Fibroblast of the conjunctiva (primary cell): ENCODE measurements at places on chromosomes 3 and 15.
A peak's percentile ranks its signal among the peaks of the same experiment; 100 is the strongest.

DNA sequence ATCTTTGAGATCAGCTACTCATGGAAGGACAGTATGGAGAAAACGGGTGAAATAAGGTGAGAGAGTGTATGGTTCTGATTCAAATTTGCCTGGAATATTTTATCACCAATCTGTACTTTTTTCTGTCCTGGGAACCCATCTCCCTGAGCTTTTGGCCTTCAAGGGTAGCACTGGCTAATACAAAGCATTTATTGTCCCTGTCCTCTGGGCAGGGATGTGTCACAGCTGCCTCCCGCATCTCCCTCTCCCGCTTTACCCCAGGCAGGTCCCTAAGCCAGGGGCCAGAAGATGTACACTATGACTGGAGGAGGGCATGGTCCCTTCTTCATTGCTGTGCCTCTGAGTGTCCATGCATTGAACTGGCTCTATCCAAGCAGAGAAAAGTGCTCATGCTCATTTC lies 201.7 kb upstream of the CHRNA7 start:
- DNase-seq = no peak

- DNase-seq = no peak
These were observed 19.8 kb downstream of the WDR73 start for GRCh38 chr15:84634228-84634837.

- DNase-seq = peak; percentile 30
These were observed 8.7 kb upstream of the CAMK1 start for GRCh38 chr3:9778143-9779074.

DNA sequence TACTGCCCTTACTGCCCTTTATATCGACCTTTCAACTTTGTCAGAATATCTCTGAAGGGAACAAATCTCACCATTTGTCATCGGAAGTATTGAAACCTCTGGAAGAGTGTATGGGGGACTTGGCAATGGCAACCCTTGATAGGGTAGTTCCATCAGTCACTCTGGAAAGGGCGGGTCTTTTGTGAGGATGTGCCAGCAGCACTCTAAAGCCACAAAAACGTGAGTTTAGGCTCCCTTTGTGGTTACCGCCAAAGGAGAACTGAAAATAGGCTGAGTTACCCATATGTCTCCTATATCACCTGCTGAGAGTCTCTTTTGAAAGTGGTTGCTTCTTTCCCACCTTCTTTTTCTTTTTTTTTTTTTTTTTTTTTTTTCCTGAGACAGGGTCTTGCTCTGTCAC lies 296.8 kb upstream of the CHRM5 start:
- DNase-seq = no peak

DNA sequence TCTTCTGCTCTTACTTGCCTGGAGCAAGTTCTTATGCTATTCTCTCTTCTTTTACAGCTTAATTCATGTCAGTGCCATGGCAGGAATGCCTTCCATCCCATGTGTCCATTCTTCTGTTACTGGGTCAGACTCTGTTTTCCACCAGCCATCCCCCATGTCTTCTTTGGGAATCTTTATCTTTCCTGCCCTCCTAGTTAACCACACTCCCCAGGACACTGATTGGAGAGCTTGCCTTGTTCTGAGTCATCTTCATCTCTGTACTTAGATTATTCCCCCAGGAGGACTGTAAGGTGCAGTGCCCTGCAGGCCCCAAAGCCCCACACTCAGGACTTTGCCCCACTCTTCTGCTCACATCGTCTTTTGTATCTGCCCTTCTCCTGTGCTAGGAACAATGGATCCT lies 3.6 kb downstream of the ABHD17C start:
- DNase-seq = no peak

- DNase-seq = no peak
These were observed 3.5 kb upstream of the DCUN1D1 start for GRCh38 chr3:182983876-182984275.

- DNase-seq = no peak
These were observed 7.8 kb upstream of the GPR171 start for GRCh38 chr3:151210676-151211381.

DNA sequence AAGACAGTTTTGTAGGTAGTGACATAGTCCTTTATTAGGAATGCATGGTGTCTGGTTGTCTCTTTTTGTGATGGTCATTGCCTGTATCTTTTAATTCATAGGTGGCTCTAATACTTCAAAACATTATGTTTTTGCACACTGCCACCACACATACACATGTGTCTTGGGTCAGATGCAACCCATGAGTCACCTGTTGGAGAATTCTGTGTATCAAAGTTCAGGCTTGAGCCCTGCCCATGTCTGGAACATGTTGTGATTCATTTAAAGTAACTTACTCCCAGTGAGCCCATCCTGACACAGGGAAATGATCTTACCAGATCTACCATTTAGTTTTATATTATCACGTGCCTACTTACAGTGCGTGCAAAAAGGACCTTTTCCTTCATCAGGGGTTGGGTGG lies 142.7 kb downstream of the GHSR start:
- peak; percentile 47 for DNase-seq

DNA sequence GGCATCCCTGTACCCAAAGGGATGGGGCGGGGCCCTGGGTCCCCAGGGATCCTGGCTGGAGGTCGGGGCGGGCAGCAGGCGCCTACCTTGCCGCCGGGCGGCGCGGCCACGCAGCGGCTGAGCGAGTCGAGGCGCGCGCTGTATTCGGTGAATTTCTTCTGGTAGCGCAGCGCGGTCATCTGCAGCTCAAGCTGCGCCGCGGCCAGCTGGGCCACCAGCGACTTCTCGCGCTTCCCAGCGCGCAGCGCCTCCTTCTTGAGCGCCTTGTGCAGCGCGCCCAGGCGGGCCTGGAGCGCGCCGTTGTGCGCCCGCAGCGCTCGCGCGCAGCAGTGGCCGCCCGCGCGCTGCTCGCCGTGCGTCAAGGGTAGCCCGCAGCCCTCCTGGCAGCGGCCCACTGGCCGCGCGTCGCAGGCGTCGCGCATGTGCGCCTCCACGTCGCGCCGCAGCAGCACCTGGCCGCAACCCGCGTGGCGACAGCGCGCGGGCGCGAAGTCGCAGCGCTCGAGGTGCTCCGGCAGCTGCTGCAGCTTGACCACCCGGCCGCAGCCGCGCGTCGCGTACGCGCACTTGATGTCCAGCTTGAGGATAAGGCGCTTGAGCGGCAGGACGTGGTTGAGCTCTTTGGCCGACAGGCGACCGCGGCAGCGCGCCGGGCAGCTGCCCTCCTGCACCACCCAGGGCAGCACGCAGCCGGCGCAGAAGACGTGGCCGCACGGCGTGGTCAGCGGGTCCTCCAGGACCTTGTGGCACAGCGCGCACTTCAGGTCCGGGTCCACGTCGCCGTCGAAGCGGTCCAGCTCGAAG lies 522 bp downstream of the PDZRN3 start:
- DNase-seq = no peak

DNA sequence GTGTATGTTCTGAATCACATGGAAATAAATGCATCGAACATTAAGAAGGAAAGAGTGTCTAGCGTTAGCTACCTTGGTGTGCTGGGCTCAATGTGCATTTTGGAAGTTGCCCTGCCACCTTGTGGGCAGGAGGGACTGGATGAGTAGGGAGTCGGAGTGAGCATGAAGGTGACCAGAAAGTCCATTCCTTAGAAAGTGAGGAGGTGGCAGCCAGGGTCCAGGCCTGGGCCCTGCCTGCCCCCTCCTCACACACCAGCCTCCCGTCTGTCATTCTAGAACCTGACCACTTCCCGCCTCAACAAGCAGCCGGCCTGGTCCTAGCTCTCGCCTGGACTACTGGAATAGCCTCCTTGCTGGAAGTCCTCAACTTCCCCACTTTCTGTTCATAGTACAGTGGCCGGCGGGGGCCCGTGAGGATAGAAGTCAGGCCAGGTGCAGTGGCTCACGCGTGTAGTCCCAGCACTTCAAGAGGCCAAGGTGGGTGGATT lies 10.2 kb upstream of the GATA2 start:
- no peak for DNase-seq

DNA sequence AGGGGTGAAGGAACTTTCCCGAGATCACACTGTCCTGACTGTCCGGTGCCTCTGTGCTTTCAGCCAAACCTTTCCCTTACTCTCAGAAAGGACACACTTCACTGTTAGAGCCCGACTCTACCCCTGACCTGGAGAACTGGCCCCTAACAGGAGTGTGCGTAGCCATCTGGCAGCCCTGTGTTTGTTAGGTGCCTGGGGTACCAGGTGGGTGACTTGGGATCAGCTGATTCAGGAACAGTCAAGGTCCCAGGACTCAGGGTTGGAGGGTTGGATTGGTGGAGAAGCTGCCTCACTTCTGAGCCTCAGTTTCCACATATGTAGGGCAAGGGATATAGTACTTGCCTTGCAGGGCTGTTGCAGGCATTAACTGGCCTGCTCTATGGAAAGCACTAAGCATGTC lies 98.3 kb upstream of the SLC6A11 start:
- no peak for DNase-seq

GRCh38 chr15:22799902-22800301 lies 13.5 kb downstream of the NIPA1 start:
- DNase-seq = no peak

DNA sequence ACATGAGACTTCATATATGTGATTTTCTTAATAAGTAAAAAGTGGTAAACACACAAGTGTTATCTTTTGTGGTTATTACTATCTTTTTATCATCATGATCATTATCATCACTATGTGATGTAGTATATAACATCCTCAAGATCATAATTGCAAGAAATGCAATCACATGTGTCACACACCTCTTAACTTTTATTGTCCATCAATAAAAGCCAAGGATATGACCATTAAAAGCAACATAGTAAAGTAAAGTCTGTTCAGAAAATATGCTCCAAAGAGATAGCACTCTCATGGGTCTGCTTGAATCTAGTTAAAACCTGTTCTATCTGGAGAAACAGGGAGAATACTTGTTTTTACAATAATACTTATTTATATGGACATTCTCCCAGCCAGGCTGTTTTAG lies 153.0 kb upstream of the MLF1 start:
- DNase-seq = no peak

- DNase-seq = peak; percentile 70
These were observed 191.9 kb upstream of the TSC22D2 start for GRCh38 chr3:150216041-150216811.

DNA sequence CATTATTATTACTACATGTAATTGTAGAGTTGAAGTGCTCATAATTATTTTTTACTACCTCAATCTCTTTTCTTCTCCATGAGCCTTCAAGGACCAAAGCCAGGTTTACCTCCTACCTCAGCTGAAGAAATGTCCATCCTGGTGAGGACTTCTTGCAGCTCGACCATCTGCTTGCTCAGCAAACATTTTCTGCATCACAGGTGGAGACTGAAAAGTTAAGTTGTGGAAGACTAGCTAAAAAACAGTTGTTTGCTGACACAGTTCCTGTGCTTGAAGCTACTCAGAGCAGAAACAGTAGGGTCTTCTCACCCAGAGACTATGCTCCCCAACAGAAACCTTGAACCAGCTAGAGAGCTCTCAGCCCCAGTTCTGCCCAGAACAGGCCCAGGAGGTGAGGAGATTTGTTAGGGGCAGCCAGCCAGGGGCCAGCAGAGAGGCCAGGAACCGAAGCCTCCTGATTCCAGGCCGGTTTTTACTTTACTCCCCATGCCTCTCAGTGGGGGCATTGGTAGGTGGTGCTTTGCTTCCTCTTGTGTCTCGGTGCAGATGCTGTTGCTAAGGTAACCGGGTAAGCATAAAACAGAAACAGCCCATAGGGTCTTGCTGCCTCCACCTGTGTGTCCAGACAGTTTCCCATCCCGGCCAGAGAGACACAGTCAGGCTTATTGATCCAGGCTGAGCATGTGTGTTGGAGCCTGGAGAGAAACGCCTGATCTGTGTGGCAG lies 54.9 kb downstream of the CCNL1 start:
- no peak for DNase-seq
